ENCODE measurements at places on chromosomes 5 and 9.

GRCh38 chr9:19310246-19310645, 69.8 kb downstream of the RPS6 start:
- no peak for DNase-seq

GRCh38 chr9:82109626-82110025, 121.1 kb downstream of the SPATA31D1 start:
- no peak for DNase-seq

DNA sequence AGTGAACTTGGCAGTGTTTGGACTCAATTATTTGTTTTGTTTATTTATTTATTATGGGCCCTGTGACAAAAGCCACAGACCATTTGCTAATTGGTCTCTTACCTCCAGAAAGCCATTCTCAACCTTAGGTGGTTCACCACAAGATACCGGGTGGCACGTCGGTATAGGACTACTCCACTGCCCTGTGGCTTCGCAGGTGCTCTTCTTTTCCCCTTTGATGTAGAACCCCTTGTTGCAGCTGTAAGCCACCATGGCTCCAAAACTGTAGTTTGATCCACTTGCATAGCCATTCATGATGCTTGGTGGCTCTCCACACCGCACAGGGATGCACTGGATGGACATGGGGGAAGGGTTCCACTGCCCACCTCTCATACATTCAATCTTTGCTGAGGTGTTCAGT, 73.3 kb upstream of the TXNDC8 start:
- DNase-seq = no peak

GRCh38 chr9:108186642-108187395, 669.0 kb downstream of the ACTL7B start:
- no peak for DNase-seq

- DNase-seq = no peak
Measured at GRCh38 chr5:142894749-142895148, 124.6 kb downstream of the ARHGAP26 start.

DNA sequence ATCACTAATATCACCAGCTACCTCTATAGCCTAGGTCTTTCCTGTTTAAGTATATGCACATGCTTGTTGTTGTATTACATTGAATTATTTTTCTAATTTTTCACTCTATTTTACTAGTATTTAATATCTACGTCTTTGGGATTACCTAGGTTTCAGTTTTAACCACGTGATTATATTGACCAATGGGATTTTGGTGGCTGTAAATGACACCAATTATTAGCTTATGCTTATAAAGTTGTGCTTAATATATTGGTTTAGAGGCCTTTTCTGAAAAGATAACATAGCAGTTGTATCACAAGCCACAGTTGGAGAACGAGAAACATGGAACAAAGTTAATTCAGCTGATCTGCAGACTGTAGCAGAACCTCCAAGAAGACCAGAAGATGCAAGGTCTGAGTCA, 104.8 kb upstream of the PRDM9 start:
- no peak for DNase-seq

DNA sequence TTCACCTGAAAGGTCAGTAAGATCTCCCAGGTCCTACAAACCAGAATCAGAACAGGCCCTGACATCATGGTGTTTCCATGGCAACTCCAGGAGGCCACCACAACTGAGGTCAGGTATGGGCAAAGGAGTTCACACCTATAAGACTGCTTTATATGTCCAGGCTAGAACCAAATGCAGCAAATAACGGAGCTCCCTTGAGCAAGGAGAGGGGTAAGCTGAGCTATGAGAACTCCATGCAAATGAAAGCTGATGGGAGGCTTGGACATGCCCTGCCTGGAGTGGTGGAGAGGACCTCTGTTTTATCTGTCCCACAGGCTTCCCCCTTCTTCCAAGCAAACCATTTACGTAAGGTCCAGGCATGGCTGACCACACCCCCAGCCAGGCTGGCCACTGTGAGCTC, 207.7 kb downstream of the SPOCK1 start:
- DNase-seq = no peak
